ENCODE measurements at places on chromosomes 5 and 9.

- DNase-seq: no peak
Measured at GRCh38 chr5:116663081-116663480, 88.5 kb upstream of the SEMA6A start.

GRCh38 chr9:91045041-91045440 lies 243.4 kb downstream of the SYK start:
- no peak for DNase-seq

DNA sequence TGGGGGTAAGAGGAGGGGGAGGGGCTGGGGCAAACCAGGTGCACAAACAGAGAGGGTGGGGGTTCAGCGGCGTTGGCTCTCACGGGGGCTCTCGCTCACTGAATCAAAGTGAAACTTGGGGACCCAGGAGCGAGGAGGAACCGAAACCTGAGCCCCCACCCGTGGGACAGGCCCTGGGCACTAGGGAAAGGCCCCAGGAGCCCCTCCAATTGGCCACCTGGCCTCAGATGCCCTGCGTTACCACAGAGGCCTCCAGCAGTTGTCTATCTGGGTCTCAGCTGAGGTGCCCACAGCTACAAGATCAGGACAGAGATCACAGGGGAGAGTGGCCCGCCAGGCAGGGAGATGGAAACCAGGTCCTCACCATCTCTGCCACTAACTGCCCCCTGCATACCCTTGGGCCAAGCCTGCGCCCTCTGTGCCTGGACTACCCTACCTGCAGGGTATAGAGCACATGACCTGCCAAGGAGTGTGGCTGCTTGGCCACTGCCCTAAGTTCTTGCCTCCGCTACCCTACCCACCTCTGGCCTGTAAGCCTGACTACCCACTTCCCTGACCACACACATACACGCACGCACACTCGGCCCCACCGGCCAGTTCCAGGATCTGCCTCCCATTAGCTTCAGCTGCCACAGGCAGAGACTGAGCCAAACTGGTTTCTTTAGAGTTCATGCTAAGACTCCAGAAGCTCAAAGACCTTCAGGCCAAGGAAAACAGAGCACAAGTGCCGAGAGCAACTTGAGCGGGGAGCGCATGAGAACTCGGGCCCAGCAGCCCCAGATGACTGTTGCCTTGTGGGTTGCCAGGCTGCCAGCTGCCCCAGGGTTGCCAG lies 39.9 kb downstream of the PAX5 start:
- DNase-seq: no peak

GRCh38 chr5:88660264-88660946 lies 222.6 kb downstream of the MEF2C start:
- no peak for DNase-seq

DNA sequence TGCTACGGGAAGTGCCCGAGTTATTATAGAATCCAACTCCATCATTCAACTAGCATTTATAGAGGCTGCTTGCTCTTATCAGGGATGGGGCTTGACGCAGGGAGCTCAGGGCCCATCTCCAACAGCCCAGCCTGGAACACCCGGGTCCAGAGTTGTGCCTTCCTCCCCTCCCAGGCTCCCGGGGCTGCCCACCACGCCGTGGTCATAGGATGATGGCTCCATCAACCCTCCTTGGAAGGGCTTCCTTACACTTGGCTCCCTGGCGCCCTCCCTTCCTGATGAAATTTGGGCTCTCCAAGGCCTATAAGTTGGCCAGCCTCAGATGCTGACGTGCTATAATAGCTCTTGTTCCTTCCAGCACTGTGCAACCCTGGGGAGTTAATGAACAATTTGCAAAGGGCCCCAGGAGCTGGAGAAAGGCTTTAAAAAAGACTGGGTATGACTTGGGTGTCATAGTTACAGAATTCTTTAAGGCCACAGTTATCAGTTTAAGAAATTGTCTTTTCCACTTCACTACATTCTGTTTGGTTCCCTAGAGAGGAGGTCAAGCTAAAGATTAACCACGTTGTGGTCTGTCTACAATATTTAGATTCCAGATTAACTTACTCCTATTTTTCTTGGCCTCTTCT lies 42.5 kb upstream of the GADD45G start:
- no peak for DNase-seq

- DNase-seq: no peak
Measured at GRCh38 chr9:129140397-129141065, 29.3 kb downstream of the PTPA start.

DNA sequence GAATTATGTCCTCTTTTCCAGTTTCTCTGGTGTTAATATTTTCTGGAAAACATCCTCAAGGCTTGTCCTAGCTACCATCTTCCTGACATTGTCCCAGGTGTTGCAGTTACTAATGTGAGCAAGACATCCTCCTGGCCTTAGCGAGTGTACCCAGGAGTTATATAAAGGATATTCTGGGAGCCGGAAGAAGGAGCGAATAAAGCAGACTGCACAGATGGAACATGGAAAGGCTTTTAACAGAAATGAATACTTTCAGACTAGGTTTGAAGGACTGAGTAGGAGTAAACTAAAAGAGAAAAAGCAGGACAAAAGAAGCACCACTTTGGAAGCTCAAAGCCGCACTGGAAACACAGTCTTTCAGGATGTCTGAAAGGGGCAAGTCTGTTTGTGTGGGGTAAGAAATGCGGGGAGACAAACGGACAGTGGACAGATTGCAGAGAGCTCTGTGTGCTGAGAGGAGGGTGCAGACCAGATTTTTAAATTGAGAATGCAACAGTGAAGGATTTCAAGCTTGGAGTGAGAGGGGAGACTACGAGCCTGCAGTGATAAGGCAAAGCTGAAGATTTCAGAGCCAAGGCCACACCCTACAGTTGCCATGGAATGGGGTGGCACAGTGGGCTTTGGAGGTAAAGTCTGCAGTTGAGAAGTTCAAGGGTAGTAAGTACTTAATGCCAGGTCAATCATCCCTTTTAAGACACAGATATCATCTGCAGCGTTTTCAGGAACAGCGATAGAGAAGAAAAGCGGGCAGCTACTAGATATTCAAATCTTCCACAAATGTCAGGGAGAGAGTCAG lies 94.1 kb upstream of the TAF11L2 start:
- DNase-seq: no peak

GRCh38 chr9:880725-881124 lies 39.2 kb downstream of the DMRT1 start:
- DNase-seq: no peak

DNA sequence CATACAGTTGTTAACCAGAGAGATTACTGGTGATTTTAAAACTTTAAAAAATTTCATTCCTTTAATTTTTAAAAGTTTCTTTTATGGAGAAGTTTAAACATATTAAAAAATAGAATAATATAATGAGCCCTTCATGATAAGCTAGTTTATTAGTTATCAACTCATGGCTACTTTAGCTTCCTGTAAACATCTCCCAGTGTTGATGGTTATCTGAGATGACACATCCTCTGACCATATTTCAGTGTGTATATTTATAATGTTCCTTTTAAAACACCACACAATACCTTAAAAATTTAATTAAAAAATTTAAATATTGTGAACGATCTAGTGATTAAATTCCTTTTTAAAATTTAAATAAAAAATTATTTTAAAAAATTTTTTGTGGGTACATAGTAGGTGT lies 74.1 kb downstream of the IPO11 start:
- DNase-seq: no peak

- DNase-seq: no peak
Measured at GRCh38 chr5:33854733-33855151, 37.0 kb downstream of the ADAMTS12 start.

GRCh38 chr5:111755942-111756381 lies 1.0 kb downstream of the NREP start:
- DNase-seq: no peak

GRCh38 chr9:127919253-127919815 lies 2.5 kb upstream of the ST6GALNAC4 start:
- no peak for DNase-seq

- DNase-seq: no peak
Measured at GRCh38 chr5:113204525-113205161, 228.0 kb downstream of the DCP2 start.

DNA sequence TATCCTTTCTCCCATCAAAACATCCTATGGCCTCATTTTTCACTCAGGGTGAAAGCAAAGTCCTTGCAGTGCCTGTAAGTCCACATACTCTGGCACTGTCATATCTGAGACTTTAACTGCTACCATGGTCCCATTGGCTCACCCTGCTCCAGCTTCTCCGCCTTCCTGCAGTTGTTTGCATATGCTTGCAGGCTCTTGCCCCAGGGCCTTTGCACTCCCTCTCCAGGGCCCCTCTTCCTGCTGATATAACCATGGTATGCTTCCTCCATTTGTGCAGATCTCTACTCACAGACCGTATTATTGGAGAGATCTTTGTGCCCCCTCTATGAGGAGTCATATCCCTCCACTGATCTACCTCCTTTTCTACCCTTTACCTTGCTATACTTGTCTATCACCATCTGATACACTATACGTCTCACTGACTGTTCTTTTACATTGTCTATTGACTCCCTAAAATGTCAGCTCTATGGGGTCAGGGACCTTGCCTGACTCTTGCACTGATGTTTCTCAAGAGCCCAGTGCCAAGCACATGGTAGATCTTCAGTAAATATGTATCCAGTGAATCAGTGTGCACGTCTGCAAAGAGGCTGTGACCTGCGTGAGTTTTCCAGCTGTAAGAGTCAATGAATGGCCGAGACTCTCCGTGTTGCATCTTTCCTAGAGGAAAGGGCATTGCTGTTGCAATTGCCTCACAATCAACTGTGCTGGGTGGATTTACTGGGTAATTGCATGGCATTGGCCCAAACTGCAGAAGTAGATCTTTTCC lies 81.7 kb upstream of the CPEB4 start:
- DNase-seq: no peak
